ENCODE measurements at places on chromosomes 6 and 20.

DNA sequence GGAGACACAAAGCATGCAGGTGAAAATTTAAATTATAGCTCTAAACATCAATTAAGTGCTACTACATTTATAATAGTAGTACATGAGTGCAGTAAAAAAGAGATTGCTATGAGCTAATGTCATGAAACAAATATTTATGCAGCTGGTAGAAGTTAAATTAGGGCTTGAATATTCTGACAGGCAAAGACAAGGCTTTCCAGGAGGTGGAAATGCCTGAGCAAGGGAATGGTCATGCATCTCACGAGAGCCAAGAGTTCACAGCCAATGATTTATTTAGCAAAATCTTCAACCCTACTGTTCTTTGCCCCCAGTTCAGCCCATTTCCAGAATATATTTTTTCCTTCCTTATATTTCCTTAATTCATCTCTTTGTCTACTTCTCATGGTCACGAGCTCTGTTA lies 128.9 kb downstream of the HIVEP2 start:
- peak; percentile 15 for DNase-seq

GRCh38 chr20:53330601-53331140 lies 263.0 kb downstream of the ZNF217 start:
- DNase-seq, result peak; percentile 52

- no peak for DNase-seq
Observed at GRCh38 chr6:39221115-39221514, 8.2 kb downstream of the KCNK5 start.

- DNase-seq, result no peak
Observed at GRCh38 chr6:98900706-98901105, 47.0 kb downstream of the FBXL4 start.

- DNase-seq, result no peak
Observed at GRCh38 chr20:25355011-25355595, 35.5 kb downstream of the ABHD12 start.
